ENCODE measurements at places on chromosomes 3 and 15. TPM values are rescaled to one million over a fixed set of nuclear protein-coding genes. Genes with fewer than 3 reads are reported as not detected.

CAV3 gene
- polyA plus RNA-seq, result 239 TPM

NR2E3 gene
- 6.4 TPM for polyA plus RNA-seq

SPTBN5 gene
- polyA plus RNA-seq, result 4.1 TPM

FSIP1 gene
- polyA plus RNA-seq, result 0.60 TPM

RTP1 gene
- not detected for polyA plus RNA-seq

ZMYND10 gene
- 0.99 TPM for polyA plus RNA-seq

PTPN9 gene
- polyA plus RNA-seq, result 32.8 TPM

FAN1 gene
- polyA plus RNA-seq, result 19.8 TPM

CSPG4 gene
- polyA plus RNA-seq, result 85.0 TPM

RPUSD3 gene
- polyA plus RNA-seq, result 25.5 TPM

ADGRG7 gene
- polyA plus RNA-seq, result 0.39 TPM

GPR87 gene
- not detected for polyA plus RNA-seq

BCL2A1 gene
- polyA plus RNA-seq, result 0.25 TPM

CILP gene
- 10.4 TPM for polyA plus RNA-seq

SPSB4 gene
- 29.8 TPM for polyA plus RNA-seq

EOMES gene
- polyA plus RNA-seq, result 0.17 TPM

PAK6 gene
- polyA plus RNA-seq, result 0.48 TPM

ZDHHC19 gene
- not detected for polyA plus RNA-seq

MESD gene
- 20.4 TPM for polyA plus RNA-seq

CLDN1 gene
- 12.3 TPM for polyA plus RNA-seq

PYGO1 gene
- polyA plus RNA-seq, result 9.1 TPM

SELENOT gene
- polyA plus RNA-seq, result 48.3 TPM

AGBL1 gene
- 9.1 TPM for polyA plus RNA-seq

LRTM1 gene
- 66.1 TPM for polyA plus RNA-seq

SLC6A11 gene
- polyA plus RNA-seq, result 0.07 TPM

GOLGA6D gene
- polyA plus RNA-seq, result 0.89 TPM

USP13 gene
- polyA plus RNA-seq, result 34.9 TPM

TM6SF1 gene
- polyA plus RNA-seq, result 43.7 TPM

GOLGA8O gene
- polyA plus RNA-seq, result 0.36 TPM

ZNF385D gene
- 29.7 TPM for polyA plus RNA-seq

AADACL2 gene
- polyA plus RNA-seq, result 2.5 TPM

ALCAM gene
- polyA plus RNA-seq, result 29.5 TPM

MESP2 gene
- 0.14 TPM for polyA plus RNA-seq

SNTN gene
- polyA plus RNA-seq, result not detected

GALNT15 gene
- polyA plus RNA-seq, result 1.1 TPM

SCN11A gene
- 1.3 TPM for polyA plus RNA-seq

CYP11A1 gene
- polyA plus RNA-seq, result 2.9 TPM
